Amygdala (tissue), 56 donors: ENCODE measurements at places on chromosomes 11 and 22.

DNA sequence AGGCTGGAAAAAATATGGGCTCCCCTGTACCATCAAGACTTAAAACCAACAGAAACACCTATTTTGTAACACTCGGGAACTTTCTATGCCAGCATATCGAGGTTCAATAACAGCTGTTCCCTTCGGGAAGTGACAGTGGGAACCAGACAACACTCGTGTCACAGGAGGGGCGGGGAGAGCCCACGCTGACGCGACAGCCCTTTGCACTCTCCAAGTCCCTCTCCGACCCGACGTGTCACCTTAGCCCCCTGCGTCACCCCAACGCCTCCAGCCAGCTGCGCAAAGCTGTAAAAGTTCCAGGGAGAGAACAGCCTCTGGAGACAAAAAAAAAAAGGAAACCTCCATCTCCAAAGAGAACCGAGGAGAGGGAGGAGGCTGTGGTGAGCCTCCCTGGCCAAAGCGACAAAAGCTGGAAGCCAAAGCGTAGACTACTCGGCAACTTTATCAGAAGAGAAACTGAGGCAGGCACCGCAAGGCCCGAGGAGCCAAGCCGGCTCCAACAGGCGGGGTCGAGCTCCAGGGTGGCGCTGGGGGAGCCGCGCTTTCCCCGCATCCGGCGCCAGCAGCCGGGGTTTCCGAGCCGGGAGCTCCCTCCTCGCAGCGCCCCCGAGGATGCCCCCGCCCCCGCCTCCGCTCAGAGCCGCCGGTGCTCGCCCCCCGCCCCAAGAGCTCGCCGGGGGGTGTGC, 751 bp downstream of the ARFGAP3 start:
- no peak for DNase-seq

GRCh38 chr22:30167296-30167695, 79.3 kb downstream of the LIF start:
- DNase-seq, result no peak

DNA sequence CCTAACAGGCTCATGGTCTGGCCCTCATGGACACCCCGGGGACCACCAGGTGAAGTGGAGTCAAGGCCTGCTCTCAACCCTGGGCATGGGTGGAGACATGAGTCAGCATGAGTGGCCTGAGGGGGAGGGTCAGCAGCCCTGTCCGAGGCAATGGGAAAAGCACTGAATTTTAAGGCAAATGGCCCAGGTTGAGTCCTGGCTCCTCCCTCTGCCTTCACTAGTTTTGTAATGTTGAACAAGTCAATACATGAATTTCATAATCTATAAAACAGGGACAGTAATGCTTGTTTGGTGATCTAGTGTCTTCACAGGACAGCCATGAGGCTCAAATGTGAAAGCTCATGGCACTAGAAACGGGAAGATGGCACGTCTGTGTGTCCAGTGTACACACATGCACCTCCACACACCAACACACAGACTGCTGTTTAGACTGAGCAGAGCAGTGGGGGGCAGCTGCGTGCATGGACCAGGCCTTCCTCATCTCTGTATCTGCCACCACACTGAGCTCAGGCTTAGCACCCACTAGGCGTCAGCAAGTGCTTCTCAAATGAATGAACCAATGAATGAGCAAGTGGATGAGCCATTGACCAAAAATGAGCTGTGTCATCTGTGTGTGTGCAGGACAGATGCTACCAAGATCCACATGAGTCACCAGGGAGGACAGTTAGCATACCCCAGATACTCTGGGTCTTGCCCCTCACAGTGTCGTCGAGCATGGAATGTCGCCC, 63.4 kb downstream of the NRXN2 start:
- peak; percentile 29 for DNase-seq

GRCh38 chr11:68524681-68525080, 64.1 kb downstream of the PPP6R3 start:
- no peak for DNase-seq

- no peak for DNase-seq
Measured at GRCh38 chr11:129973068-129973467, 29.6 kb downstream of the PRDM10 start.
